Activated T-cell treated with anti-CD3 and anti-CD28 coated beads for 4 hours (primary cell): ENCODE measurements at places on chromosomes 3 and 15.

DNA sequence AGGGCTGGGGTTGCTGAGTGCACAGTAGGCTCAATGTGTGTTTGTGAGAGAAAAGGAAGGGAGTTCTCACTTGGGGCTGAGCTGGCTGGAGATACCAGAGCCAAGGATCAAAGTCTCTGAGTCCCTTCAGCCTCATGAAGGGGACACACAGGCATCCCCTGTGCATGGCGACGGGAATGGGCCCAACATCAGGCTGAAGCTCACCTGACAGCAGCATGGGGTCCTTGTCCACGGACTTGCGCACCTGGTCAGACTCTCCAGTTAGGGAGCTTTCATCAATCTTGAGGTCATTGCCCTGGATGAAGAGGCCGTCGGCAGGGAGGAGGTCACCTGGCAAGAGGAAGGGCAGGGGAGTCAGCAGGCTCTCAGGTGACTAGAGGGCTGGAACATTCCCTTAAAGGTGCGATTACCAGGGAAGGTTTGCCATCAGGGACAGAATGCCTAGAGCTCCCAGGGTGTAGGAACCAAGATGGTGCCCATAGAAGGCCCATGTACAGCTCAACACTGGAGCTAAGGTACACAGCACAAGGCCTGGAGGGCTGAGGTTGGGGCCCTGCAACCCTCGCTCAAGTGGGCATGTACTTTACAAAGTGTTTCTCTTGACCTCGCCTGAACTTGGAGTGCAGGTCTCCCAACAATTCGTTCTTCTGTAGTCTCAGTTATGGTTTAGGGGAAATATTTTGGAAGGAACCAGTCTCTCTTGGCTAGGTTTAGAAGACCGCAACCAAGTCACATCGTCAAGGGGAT is 80.0 kb upstream of the SEC13 start:
- no peak for DNase-seq

DNA sequence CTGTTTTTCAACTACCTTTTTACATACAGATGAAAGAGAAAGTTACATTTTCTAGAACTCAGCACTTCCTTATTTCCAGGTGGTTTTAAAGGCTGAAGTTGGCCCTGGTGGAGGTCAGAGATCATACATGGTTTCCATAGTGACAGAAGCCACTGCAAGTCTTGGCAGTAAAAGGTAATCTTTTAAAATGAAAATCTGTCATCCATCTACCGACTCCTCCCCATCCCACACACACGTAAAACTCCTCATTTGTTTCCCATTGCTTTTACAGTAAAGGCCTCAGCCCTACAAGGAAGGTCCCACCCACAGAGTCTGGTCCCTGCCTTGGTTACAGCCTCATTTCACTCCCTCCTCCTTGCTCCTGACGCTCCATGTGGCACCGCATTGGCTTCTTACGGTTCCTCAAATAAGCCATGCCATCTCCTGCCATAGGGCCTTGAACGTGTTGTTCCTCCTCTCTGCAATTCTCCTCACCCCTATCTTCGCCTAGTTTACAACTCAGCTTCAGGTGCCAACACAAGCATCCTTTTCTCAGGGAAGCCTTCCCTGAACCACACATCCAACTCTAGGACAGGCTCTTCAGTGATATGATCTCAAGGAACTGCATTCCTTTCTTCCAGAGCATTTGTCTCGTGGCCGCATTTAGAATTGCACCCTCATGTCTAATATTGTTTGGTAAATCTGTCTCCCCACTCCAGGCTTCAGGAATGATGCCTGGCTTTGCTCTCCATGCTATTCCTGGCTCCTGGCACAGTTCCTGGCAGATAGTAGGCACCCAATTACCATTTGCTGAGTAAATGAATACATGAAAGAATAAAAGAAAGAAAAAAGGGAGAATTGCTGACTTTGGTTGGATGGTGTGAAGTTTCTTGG is 2.6 kb downstream of the CYP19A1 start:
- DNase-seq, result no peak

GRCh38 chr15:57457726-57458125 is 81.4 kb downstream of the CGNL1 start:
- DNase-seq, result no peak

DNA sequence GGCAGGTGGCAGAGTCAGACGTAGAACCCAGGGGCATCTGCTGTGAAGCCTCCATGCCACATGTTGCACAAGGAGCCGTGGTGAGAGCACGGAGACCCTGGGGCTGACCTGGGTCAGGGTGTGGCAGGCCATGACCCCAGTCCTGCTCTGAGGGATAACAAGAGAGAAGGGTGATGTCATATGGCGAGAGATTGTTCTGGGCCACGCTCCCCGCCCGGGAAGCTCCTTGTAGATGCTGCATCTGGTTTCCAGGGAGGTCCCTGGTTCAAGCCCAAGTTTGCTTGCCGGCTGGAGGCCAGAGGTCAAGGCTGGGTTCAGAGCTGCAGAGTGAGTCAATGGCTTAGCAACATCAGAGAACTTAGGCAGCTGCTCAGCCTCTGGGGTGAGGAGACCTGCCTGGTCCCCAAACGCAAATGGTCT is 17.3 kb downstream of the FGD5 start:
- no peak for DNase-seq

DNA sequence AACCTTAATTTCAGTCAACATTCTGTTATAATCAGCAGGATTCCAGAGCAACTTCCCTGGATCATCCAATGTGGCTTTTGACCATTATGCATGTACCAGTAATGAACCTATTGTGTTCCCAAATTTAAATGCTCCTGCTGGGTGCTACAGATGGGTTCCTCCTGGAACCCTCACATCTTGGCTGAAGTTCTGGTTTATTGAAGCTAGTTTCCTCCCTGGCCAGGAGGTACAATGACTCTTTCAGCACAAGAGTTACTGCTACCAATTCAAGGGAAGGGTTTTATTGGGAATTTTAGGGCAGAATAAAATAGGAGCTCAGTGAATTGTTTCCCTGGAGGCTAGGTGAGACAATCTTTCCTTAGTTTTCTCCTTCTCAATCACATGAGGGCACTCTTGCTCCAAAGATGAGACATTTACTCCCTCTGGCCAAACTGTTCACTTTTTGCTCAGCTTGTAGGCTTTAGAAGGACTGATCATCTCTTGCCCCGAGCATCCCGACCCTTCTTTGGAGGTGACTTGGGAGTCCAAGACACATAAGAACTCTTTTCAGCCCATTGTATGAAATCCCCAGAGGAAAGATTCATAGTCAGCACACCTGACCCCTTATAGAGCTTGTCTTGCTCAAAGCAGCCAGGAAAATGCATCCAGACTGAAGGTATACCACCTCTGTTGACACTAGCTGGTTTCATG is 8.8 kb upstream of the NPHP3 start:
- DNase-seq, result no peak

DNA sequence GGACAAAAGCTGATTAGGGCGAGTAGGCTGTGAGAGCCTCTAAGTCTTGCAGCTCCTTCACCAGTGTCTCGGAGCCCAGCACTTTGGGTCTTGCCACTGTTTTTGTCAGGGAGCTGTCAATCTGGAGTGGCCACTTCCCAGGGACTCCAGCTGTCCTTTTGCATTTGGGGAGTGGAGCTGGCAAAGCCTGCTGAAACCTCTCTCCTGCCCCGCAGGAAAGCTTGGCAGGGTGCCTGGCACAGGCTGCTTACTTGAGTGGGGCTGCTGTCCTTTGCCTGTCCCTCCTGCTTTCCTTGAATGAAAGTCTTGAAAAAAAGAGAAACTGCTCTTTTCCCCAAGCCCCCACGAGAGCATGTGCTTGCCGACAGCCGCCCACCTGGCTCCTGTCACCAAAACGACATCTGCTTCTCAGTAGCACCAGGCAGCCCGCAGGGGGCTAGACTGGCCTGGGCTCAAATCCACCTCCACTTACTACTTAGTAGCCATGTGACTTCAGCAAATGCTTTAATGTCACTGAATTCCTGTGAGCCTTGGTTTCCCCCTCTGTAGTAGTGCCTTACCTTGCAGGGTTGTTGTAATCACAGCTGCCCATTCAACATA is 13.7 kb downstream of the USP13 start:
- no peak for DNase-seq

GRCh38 chr3:141933421-141934300 is 57.2 kb downstream of the ATP1B3 start:
- DNase-seq, result no peak

GRCh38 chr3:128480278-128480677 is 12.7 kb downstream of the GATA2 start:
- DNase-seq, result no peak

DNA sequence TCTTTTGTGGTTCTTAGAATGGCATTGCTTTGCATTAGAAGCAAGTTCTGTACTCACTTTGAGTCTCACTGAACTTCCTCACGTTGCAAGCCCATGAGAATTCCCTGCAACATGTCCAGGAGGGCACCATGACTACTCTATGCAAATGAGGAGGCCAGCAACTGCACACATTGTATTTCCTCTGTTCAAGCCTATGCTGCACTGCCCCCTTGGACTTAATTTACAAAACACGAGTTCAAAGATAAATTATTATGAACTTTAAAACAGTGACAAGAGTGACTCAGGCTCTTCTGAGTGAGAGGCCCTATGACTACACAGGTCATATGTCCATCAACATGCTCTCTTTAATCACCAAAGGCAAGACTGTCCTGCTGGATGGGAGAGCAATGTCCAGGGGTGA is 484.2 kb upstream of the ATP11B start:
- DNase-seq, result no peak

GRCh38 chr3:97658668-97659285 is 105.8 kb upstream of the ARL6 start:
- DNase-seq, result no peak

- DNase-seq, result no peak
Observed at GRCh38 chr15:44158111-44158510, 37.0 kb downstream of the FRMD5 start.

- peak; percentile 66 for DNase-seq
Observed at GRCh38 chr3:46276497-46277099, 34.3 kb downstream of the CCR3 start.

GRCh38 chr15:38878926-38879325 is 314.3 kb upstream of the RASGRP1 start:
- DNase-seq, result no peak

- no peak for DNase-seq
Observed at GRCh38 chr3:52345521-52346109, 29.5 kb downstream of the DNAH1 start.

GRCh38 chr3:157639756-157640426 is 136.7 kb upstream of the VEPH1 start:
- no peak for DNase-seq

GRCh38 chr3:72899349-72899765 is 11.5 kb downstream of the GXYLT2 start:
- DNase-seq, result no peak

DNA sequence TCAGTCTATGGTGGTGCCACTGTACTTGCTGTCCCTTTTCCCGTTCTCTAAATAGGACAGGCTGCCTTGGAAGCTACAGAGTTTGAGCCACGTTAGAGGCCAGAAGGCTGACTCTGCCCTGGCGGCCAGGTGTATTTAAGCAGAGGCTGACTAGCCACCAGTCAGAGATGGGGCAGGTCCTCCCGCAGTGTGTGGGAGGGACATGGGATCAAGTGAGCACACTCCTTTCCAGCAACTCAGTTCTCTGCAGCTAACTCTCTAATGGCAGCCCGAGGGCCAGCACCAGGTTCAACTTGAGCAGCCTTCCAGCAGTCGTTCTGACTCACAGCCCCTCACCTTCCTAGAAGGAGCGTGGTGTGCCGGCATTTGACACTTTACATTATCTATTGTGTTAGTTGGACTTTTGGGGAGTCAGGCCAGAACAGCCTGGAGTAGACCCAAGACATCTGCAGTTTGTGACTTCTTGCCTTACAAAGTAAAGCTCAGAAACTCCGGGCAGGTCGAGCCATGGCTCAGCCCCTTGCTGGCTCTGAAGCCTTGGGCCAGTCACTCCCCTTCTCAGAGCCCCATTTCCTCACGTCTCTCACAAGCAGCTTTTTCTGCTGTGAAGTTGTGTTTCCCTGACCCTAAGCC is 46.7 kb upstream of the MYZAP start:
- DNase-seq, result no peak

GRCh38 chr15:63134245-63134985 is 12.8 kb downstream of the LACTB start:
- DNase-seq, result no peak

DNA sequence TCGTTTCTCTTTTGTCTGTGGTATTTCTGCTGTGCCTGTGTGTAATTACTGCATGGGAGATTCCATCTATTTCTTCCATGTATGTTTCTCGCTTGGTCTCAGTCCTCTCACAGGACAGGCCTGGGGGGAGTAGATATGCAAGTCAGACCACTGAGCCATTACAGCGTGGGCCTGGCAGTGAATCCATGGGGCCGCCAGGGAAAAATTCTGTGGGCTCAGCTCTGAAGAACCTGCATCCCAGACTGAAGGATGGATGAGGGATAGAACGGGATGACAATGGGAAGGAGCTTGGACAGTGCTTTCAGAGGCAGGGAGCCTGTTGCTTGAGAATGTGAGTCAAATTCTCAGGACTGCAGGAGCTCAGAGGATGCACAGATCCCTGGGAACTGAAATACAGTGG is 24.8 kb downstream of the GRAMD2A start:
- no peak for DNase-seq
